ENCODE measurements at places on chromosomes 1 and 21.

DNA sequence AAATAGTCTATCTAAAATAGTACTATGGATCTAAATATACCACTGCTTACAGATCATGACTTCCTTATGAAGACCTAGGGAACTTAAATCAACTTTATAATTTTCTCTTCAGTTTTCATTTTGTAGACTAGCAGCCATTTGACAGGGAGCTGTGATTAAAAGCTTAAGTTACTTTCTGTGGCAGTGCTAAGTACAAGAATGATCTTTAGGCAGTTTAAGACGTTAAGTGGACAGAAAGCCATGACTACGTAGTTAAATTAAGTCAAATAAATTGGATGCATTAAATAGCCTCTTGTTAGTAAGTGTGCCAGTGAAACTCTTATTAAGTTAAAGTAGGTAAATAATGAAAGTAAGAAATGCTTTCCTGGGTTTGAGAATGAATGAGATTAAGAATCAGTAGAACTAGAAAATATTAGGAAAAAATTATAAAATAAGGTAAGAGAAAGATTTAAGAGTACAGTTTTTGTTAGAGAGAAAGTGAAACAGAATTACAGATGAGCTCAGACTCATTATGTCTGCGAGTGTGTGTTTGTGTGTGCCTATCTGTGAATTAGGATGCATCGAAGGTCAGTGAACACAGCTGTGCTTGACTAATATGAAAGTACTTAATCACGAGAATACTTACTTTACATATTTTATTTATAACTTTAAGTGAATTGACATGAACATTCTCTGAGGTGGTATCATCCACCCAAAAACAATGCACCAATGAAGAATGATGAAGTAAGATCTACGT, 336.9 kb downstream of the KCNT2 start:
- no peak for DNase-seq

GRCh38 chr1:228375578-228376261, 30.9 kb downstream of the TRIM11 start:
- DNase-seq: no peak

DNA sequence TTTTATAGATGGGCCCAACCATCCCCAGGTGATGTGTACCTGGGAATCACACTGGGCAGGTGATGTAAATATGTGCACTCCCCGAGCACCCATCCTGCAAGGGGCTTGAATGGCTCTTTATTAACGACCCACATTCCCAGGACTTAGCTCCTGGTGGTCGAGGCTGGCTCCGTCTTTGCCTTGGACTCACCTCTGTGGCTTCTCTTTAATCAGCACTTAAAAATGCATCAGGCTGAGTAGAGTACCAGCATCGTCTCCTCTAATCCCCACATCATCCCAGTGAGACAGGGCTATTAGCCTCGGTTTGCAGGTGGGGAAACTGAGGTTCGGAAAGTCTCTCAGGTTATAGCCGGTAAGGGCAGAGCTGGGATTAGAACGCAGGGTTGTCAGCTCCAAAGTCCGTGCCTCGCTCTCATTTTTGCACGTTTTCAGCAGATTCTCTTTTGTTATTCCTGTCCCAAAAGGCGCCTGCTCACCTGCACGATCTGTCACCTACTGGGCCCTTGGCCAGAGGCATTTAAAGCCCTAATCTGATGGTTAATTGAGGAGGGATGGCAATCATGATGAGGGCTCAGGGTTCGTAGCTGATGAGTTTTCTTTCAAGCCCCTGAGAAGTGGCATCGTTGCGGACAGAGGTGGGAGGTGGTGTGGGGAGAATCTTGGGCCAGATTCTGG, 29.4 kb downstream of the SPSB1 start:
- DNase-seq: no peak

DNA sequence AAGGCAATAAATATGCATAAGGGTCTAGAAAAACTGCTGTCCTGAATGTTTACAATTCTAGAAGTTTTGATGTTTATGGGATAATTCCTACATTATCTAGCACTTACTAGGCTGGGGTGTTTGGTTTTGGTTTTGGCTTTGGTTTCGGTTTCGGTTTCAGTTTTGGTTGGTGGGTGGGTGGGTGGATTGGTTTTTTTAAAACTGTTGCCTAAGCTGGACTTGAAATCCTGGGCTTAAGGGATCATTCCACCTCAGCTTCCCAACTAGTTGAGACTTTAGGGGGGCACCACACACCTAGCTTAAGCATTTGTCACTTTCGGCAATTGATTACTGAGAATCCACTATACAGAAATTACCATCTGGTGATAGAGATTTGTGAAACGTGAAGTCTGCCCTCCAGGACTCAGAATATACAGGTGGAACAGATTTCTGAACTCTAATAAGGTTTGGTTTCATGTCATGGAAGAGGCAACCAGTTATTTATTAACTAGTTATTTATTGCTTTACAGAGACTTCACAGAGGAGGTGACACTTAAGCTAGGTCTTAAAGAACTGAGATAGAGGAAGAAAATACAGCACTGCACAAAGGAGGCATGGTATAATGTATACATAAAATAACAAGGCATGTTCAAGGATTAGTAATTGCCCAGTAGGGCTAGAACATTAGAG, 69.6 kb downstream of the PIK3R3 start:
- DNase-seq: no peak

- DNase-seq: no peak
Measured at GRCh38 chr1:151012684-151013471, 4.6 kb downstream of the PRUNE1 start.
